ENCODE measurements at places on chromosomes 16 and 17.

DNA sequence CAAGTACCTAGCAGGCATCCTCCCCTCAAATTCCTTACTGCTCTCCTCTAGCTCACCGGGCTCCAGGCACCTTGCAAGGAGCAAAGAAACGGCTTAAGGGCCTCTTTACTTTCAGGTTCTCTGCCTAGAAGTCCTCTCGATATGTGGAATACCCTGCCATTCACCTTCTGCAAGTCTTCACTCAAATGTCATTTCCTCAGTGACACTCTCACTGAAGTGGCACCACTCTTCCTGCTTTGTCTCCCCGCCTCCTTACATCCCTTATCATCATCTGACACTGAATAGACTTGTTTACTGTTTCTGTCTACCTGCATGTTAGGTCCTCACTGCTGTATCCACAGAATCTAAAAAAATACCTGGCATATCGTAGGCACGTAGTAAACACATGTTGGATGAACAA lies 947 bp downstream of the SLC7A6OS start:
- DNase-seq = no peak

- no peak for DNase-seq
These were observed 155.0 kb upstream of the CACNG5 start for GRCh38 chr17:66679631-66680517.

DNA sequence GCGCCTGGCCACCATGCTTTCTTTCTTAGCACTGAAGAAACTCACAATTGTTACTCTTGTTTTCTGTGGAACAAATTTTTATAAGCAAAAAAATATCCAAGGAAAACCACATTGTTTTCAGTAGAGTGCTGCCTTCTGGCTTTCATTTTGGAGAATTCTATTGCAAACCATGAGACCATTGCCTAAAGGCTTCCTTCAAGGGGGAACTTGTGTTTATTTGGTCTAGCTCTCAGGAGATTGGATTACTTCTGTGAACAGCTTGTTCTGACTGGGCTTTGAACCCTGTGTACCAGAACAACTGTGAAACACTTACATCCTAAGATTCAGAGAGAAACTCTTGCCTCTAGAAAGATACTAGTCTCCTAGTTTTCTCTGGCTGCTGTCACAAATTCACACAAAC lies 32.1 kb downstream of the TOM1L1 start:
- DNase-seq = no peak

DNA sequence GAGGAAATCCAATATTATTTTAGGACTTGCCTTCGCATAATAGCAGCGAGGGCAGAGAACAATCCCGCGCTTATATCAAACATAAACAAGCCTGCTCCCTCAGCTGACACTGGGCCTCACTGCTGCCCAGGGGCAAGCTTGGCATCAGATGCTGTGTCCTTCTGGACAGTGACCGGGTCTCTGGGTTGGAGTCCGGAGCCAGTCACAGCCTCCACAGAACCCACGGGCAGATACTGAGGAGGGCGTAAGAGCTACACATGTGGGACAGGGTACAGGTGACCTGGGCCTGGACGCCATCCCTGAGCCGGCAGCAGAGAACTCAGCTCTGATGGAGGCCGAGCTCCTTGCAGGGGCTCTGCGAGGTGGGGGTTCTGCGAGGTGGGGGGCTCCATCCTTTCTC lies 14.7 kb upstream of the ZNF469 start:
- DNase-seq = no peak

GRCh38 chr17:42517516-42517915 lies 18.5 kb upstream of the NAGLU start:
- peak; percentile 78 for DNase-seq

DNA sequence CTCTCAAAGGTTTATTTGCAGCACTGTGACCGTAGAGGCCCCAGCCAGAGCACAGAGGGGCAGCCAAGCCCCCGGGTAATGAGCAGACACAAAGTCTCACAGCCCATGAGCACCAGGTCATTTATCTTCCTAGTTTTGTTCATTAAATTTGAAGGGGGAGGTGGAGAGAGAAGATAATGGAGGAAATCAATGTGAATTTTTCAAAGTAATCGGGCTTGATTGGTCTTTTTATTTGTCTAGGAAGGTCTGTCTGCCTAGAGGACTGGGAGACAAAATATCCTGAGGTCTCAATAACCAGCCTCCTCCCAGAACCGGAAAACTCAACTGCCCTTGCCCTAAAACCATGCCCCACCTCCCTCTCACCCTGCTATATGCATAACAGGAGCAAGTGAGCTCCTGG lies 189.0 kb downstream of the SLC39A11 start:
- no peak for DNase-seq

- no peak for DNase-seq
These were observed 9.4 kb upstream of the GCGR start for GRCh38 chr17:81794509-81794908.

DNA sequence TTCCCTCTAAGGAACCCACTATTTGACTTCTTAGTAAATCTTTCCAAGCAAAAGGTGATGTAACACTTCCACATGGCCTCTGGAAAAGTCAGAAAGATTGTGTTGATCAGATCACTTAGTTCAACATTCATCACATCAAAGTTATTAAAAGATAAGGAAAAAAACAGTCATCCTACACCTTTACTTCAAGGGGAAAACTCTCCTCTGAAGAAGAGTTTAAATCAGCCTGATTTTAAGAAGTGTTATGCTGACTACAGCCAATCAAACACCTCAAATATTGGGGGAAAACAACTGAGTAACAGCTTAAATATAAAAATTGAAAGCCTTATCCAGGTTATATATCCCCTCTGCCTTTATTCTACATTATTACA lies 19.6 kb upstream of the COPRS start:
- no peak for DNase-seq
